ENCODE measurements at places on chromosomes 11 and 22.

- DNase-seq: no peak
Measured at GRCh38 chr11:45673441-45673840, 8.0 kb upstream of the CHST1 start.

DNA sequence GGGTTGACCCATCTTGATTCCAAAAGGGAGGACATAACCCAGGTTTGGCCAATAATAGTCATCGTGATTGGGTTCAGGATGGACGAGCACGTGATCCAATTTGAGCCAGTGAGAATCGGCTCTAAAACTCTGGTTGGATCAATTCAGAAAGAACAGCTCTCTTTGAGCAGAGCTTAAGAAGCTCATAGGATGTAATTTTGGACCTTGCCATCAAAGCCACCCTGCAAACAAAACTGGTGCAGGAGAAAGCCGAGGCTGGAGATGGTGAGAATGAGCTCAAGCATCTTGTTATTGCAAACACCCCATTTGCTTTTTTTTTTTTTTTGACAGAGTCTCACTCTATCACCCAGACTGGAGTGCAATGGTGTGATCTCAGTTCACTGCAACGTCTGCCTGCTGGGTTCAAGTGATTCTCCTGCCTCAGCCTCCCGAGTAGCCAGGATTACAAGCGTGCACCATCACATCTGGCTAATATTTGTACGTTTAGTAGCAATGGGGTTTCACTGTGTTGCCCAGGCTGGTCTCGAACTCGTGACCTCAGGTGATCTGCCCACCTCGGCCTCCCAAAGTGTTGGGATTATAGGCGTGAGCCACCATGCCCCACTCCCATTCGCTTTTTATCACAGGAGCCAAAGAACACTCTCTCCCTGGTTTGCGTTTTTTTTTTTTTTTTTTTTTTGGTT, 13.8 kb upstream of the MIAT start:
- DNase-seq: no peak

- no peak for DNase-seq
Measured at GRCh38 chr11:16881074-16881709, 133.0 kb downstream of the PLEKHA7 start.

- no peak for DNase-seq
Measured at GRCh38 chr11:86483940-86484794, 109.5 kb downstream of the CCDC81 start.

DNA sequence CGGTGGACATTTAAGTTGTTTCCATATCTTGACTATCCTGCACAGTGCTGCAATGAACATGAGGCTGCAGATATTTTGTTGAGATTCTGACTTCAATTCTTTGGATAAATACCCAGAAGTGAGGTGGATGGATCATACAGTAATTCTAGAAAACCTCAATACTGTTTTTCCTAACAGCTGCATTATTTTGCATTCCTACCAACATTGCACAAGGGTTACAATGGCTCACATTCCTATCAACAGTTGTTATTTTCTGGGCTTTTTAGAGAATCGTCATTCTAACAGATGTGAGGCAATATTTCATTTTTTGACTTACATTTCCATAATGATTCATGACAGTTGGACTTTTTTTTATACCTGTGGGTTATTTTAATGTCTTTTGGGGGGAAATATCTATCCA, 716.9 kb upstream of the ANO3 start:
- DNase-seq: no peak

DNA sequence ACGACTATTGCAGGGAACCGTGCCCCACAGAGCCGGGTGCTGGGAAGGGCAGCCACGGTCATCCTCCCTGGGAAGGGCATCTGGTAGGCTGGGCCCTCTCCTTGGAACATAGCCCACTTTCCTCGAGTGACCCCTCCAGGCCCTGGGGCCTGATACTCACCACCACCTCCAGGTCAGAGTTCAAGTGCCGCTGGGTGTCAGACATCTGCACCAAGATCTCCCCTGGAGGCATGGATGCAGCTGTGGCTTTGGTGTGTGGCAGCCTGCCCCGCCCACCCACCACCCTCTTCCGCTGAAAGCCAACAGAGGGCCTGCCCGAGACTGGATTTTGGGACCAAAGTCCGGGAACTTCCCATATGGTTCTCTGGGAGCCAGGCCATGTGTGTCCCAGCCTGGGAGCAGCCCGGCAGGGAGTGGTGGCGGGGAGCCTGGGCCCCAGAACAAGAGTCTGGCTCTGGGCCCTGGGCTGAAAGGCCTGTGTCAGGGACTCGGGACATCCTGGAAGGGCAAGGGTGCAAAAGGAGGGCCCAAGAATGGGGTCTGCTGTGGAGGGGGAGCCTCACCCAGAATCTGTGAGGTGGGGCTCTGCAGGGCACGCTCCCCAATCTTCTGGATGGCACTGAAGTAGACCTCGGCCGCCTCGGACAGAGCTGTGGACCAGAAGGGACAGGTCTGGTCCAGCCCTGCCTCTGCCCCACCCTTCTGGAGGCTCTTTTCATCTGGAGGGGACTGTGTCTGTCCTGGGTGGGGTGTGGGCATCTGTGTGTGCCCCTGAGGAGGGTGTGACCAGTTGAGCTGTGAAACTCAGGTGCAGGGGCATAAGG, 2.6 kb downstream of the BAIAP2L2 start:
- DNase-seq: no peak

DNA sequence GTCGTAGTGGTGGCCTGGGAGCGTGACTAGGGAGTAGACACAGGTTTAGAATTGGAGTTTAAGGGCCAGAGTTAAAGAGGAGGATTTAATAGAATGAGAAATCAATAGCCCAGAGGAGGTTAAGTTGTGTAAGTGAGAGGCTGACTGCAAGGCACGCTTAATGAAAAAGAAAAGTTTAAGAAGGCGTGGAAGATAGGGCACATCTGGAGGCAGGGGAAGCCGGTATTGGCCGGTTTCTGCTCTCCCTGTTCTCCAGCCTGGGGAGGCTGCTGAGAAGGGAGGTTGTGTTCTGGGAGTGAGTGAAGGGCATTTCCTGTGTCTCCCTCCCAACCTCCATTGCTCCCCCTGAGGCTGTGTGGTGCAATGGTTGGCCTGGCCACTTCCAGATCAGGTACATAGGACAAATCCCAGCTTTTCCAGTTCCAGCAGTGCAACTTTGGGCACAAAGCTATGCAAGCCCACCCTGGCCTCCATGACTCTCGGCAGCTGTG, 6.3 kb downstream of the GRIK4 start:
- no peak for DNase-seq

GRCh38 chr11:12092714-12093113, 17.7 kb upstream of the MICAL2 start:
- DNase-seq: no peak

- no peak for DNase-seq
Measured at GRCh38 chr11:93573184-93573583, 30.0 kb upstream of the SMCO4 start.

- peak; percentile 40 for DNase-seq
Measured at GRCh38 chr11:133064152-133064877, 468.0 kb downstream of the OPCML start.

- DNase-seq: no peak
Measured at GRCh38 chr11:8426076-8426475, 162.4 kb upstream of the LMO1 start.

GRCh38 chr22:46281866-46282678, 14.3 kb downstream of the TTC38 start:
- DNase-seq: no peak

DNA sequence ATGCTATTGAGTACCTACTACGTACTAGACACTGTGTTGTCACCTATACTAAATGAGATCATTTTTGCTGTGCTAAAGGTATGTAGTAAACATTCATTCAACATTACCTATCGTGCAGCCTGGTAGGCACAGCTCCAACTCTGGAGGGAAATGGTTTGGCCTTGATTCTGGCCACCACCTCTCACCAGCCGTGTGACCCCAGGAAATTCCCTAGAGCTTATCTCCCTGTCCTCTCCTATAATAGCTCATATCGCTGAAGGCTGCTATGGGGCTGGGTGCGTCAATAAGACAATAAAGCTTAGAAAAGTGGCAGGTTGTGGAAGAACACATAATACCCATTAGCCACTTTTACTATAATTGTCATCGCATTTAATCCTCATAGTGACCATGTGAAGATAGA, 107.5 kb downstream of the MYO18B start:
- DNase-seq: no peak

GRCh38 chr11:45394294-45395085, 108.3 kb upstream of the SYT13 start:
- DNase-seq: no peak

GRCh38 chr22:50105208-50106100, 15.6 kb downstream of the MOV10L1 start:
- DNase-seq: no peak

DNA sequence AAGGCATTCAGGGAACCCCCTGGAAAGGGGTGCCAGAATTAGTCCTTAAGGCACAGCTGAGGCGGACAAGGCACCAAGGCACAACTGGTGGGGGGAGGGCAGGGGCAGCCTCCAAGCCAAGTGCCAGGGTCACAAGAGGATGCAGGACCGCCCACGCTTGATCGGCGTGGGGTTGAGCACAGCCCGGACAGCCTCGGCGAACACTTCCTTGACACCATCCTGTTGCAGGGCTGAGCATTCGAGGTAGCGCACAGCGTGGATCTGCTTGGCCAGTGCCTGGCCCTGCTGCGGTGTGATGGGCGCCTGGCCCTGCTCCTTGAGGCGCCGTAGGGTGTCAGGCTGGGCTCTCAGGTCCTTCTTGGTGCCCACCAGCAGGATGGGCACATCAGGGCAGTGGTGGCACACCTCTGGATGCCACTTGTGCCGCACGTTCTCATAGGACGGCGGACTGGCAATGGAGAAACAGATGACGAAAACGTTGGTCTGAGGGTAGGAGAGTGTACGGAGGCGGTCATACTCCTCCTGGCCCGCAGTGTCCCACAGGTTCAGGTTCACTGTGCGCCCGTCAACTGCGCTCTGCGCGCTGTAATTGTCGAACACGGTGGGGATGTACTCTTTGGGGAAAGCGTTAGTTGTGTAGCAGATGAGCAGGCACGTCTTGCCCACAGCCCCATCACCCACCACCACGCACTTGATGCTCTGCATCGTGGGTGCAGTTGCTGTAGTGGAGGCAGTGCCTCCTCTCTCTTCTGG, 13.1 kb downstream of the RHOG start:
- no peak for DNase-seq

GRCh38 chr11:121421149-121421901, 30.8 kb upstream of the SORL1 start:
- DNase-seq: no peak

- no peak for DNase-seq
Measured at GRCh38 chr22:29199702-29200400, 5.8 kb upstream of the EMID1 start.

GRCh38 chr11:32905028-32905667, 12.5 kb downstream of the QSER1 start:
- peak; percentile 81 for DNase-seq

Measured in retinal pigment epithelial cell (primary cell).